Frontal cortex (tissue), 4 donors: ENCODE measurements at places on chromosomes 5 and 9. TPM values are rescaled to one million over a fixed set of nuclear protein-coding genes. Genes with fewer than 3 reads are reported as not detected.

GRCh38 chr9:110258690-110259091 lies 2.4 kb upstream of the TXN start:
- no peak for DNase-seq

- DNase-seq = no peak
Observed at GRCh38 chr5:178788381-178789085, 58.1 kb upstream of the ZNF354A start.

DNA sequence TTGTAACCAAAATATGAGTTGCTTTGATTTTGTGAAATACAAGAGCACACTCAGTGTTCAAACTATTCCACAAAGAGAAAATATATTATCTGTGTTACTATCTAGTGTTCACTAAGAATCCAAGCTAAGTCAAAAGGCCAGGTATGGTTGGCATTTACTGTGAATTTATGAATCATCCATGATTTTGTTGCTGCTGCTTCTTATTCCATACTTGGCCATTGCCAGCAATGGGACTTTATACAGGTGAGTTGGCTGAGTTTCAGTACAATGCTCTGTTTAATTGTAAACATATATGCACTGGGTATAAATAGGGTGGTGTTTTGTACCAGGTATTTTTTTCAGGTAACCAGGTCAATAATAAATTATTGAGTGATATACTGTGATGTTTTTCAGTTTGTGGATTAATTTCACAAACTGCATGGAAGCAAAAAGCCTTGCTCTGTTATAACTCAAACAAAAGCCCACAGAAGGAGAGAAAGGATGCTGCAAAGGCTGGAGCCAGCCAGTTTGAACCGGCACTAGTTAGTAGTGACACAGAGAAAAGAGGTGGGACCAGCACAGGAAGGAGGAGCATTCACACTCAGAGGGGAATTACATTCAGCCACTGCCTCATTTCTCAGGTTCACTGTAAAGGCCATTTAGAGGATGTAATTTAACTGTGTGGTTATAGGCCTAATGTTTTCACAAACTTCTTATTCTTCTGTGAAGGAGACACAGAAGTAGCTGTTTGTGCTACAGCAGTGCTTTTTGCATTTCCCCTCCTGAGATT lies 381.8 kb downstream of the ADGRV1 start:
- DNase-seq = no peak

DNA sequence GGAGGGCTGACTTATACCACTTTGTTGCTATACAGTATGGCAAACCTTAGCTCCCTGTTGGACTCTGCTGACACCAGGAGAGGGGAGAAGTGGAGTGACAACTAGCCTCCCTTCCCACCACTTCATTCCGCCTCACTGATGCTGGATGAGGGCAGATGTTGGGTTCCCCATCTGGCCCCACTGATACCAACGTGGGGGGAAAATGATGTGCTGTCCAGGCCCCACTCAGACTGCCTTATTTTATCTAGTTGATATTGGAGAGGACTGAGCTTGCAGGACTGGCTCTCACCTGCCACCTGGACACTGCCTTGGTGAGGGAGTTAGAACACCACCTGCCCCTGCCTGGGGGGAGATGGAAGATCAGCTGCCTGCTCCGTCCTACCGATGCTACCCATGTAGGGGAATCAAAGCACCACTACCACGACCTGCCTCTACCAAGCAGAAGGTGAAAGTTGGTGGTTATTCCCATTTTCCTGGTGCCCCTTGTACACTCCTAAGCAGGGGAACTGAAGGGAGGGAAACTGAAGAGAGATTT lies 292.1 kb downstream of the GADD45G start:
- no peak for DNase-seq

GRCh38 chr9:76351006-76351405 lies 43.2 kb downstream of the RFK start:
- no peak for DNase-seq

GRCh38 chr5:58326022-58326421 lies 133.9 kb downstream of the PLK2 start:
- DNase-seq = no peak

DNA sequence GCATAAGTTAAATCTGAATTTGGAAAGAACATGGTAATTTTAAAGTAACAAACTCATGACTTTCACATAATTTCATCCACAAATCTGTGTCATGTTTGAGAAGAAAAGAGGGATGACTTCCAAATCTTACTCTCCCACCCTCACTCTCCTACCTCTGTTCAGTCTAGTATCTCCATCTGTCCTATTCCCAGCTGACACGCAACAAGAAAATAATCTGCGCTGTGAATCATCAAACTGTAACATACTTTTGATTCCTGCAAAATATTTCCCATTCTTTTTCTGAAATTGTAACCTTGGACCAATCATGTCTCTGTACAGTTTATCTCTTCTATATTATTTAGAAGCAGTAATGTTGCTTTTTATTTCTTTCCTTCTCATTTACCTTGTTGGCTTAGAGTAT lies 91.4 kb downstream of the SLC12A2 start:
- DNase-seq = no peak

Gene PKD2L2
- total RNA-seq = not detected

GRCh38 chr5:58317808-58318207 lies 142.1 kb downstream of the PLK2 start:
- no peak for DNase-seq

- no peak for DNase-seq
Observed at GRCh38 chr5:107469485-107470294, 201.0 kb downstream of the EFNA5 start.

DNA sequence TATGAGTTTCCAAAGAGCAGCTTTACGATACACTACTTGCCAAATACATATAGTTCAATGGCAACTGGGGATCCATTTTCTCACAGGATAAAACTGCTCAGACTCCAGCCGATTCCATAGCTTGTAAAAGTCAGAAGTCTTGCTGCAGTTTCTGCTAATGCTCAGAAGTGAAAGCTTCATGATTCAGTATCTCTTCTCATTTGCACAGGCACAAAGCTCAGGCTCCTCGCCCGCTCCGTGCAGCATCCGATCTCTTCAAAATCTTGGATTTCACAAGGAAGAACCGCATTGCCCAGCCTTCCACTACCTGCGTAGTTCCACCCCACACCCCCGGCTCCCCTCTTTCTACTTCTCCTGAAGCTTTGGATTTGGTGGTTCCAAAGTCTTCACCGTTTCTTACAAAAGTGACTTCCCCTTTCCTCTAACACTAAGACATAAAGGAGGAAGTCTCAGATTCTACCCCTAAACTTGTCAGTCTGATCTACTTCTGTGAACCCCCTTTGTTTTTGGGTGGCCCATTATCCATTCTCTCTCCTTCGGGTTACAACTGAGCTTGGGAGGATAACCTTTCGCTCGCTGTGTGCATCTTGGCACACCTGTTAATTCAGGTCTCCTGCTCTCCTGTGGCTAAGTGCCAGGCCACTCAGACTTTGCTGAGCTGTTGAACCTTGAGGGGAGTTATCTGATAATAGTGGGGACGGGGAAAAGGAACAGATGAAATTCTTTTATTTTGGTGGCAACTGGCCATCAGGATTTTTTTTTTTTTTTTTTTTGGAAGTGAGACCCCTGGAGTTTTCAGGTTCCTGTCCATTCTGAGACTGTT lies 194.1 kb downstream of the GNA14 start:
- DNase-seq = no peak

Gene PCDHGA6
- total RNA-seq = 9.0 TPM

DNA sequence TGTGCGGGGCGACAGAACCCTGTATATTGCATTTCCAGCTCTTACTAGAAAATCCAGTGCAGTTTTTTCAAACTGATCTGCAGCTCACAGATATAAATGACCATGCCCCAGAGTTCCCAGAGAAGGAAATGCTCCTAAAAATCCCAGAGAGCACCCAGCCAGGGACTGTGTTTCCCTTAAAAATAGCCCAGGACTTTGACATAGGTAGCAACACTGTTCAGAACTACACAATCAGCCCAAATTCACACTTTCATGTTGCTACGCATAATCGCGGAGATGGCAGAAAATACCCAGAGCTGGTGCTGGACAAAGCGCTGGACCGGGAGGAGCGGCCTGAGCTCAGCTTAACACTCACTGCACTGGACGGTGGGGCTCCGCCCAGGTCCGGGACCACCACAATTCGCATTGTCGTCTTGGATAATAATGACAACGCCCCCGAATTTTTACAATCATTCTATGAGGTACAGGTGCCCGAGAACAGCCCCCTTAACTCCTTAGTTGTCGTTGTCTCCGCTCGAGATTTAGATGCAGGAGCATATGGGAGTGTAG lies 786 bp downstream of the PCDHB5 start:
- DNase-seq = no peak

DNA sequence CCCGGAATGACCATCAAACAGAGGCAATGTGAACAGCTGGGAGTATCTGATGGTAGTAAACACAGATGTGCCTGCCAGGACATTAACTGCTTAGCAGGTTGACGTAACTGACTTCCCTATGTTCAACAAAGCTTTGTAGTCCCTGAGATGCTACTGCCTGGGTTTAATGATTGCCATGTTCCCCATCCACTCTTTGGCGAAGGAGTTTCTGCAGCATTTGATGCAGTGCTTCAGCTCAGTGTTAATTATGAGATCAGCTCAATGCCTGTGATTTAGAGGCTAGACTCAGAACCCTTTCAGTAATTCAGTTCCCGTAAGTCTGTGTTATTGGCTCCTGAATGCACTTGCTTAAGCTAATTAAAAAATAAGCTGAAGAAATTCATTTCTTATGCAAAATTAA lies 547.3 kb upstream of the ZNF608 start:
- DNase-seq = no peak

Gene KCNV2
- total RNA-seq = not detected

- DNase-seq = no peak
Observed at GRCh38 chr9:22514871-22515270, 68.2 kb downstream of the DMRTA1 start.

- no peak for DNase-seq
Observed at GRCh38 chr9:30723656-30724055, 1660.8 kb upstream of the ACO1 start.

- no peak for DNase-seq
Observed at GRCh38 chr5:58649716-58650115, 66.8 kb downstream of the RAB3C start.

GRCh38 chr5:10264604-10265003 lies 14.5 kb downstream of the CCT5 start:
- DNase-seq = no peak

- DNase-seq = no peak
Observed at GRCh38 chr5:60520451-60521227, 179.3 kb downstream of the DEPDC1B start.

DNA sequence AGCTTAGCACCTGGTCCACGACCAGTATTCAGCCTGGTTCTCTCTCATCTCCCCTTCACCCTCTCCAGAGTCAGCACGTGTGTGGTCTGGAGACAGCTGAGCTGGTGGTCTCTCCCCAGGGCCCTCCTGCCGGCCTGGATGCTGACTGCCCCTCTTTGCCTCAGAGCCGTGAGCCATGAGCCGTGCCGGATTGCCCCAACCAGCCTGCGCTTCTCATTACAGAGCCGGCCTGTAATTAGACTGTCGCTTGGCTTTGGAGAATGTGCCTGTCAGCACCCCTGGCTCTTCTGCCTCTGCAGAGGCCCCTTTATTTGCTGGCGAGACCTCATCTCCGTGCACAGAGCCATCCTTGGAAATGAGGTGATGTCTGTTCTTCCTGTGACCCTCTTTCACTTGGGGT lies 118.7 kb upstream of the BOD1 start:
- DNase-seq = no peak

- DNase-seq = no peak
Observed at GRCh38 chr5:127812570-127812969, 109.4 kb downstream of the CCDC192 start.

Gene DBH
- under 0.01 TPM for total RNA-seq

GRCh38 chr5:147669169-147669869 lies 113.2 kb downstream of the JAKMIP2 start:
- DNase-seq = no peak

- DNase-seq = no peak
Observed at GRCh38 chr5:40406741-40407211, 272.9 kb upstream of the PTGER4 start.

Gene ZFP62
- total RNA-seq = 57.5 TPM

Gene PCDHGA12
- 3.7 TPM for total RNA-seq

GRCh38 chr9:98881836-98882568 lies 61.7 kb upstream of the COL15A1 start:
- DNase-seq = no peak

GRCh38 chr5:73514418-73514817 lies 16.2 kb downstream of the BTF3 start:
- DNase-seq = no peak

- no peak for DNase-seq
Observed at GRCh38 chr5:101838435-101838834, 457.6 kb downstream of the SLCO4C1 start.

DNA sequence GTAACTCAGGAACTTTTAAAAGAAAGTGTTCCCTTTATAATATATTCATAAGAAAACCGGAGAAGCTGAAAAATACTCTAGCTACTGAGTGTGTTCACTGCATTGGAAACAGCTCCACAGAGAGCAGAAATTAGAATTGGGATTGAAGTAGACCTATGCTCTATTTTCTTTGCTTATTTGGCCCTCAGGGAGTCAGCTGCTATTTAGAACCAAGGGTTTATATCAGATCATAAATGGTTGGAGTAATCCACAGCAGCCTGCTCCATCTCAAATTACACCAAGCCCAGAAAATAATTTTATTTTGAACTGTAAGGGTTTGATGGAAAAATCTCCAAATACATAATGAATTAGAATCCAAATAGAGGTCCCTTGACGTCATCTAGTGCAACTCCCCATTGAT lies 202.6 kb downstream of the ADAMTSL1 start:
- DNase-seq = no peak

DNA sequence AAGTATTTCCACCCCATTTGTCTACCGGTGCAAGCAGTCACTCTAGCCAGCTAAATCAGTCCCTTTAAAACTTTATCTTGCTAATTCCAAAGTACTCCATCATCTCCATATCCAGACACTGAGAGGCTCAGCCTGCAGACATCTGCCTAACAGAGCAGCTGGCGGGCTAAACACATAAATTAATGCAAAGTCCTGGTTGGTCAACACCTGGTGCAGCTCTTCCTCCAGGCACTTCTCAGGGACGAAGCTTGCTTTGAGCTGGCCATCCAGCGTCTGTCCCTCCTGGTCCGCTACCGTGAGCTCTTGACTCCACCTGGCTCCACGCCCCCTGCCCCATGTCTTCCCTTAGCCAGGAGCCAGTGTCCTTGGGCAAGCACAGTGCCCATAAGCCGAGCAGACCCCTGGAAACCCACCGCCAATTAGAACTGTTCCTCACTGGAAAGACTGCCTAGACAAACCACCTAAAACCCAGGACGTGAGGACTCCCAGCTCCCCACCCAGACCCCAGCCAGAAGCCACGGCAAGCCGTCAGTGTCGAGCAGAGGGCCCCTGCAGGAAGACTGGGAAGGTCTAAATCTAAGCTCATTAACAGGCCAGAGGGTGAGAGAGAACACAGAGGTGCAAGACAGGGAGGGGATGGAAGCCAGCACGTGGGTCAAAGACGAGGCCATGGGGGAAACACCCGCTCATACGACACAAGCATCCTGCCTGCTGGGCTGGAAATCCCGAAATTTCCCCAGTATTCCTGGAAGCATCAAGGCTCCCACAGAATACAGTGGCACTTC lies 120.0 kb downstream of the COL23A1 start:
- DNase-seq = no peak

GRCh38 chr5:72505539-72506157 lies 1.6 kb downstream of the ZNF366 start:
- no peak for DNase-seq

Gene CCNH
- 118 TPM for total RNA-seq
